Naive thymus-derived CD8-positive, alpha-beta T cell (primary cell): ENCODE measurements at places on chromosomes 1 and 21. TPM values are rescaled to one million over a fixed set of nuclear protein-coding genes. Genes with fewer than 3 reads are reported as not detected.

DNA sequence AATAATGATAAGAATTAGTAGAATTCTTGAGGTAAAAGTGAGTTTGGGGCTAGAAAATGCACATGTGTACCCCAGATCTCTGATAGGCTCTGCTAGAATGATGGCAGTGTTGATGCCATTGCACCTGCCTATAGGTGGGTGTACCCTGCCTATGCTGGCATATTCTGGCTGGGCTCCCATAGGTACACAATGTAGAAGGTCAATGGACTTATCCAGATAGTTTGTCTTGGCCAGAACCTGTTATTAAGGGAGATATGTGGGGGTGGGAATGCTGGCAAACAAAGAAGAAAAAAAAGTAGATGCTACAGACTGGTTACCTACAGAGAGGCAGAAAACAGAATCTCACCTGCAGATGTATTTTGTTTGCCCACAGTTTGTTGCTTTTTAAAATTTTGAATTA is 14.1 kb upstream of the KLHDC8A start:
- no peak for DNase-seq

DNA sequence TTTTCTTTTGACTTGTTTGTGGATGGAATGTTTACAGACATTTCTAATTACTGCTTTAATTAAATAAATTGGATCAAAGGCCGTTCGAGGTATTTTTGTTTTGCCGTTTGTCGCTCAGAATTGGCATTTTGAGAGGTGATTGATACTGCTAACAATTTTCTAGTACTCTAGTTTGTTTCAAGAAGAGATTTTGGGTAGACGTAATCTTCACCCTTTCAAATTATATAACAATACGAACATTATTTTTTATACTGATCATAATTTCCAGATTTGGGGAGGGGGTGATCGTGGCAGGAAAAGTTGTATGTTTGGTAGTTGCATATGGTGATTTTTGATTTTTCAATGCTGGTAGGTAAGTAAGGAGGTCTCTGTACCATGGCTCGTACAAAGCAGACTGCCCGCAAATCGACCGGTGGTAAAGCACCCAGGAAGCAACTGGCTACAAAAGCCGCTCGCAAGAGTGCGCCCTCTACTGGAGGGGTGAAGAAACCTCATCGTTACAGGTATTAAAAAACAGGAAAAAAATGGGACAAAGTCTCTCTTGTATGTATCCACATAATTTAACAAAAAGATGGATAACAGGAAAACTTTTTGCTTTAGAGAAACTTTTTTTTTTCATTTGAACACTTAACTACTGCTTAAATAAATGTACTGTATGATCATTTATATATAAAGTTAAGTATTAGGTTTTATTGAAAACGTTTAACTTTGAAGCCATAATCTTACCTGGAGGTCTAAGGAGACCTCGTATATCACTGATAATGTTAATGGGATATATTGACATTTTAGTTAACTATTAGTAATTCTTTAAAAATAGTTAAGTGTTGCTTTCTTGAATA is 1.7 kb downstream of the H3-3A start:
- DNase-seq: peak; percentile 5

TMEM201 gene
- polyA plus RNA-seq: 2.2 TPM

GRCh38 chr1:154940651-154941194 is 4.2 kb upstream of the PMVK start:
- DNase-seq: no peak

DNA sequence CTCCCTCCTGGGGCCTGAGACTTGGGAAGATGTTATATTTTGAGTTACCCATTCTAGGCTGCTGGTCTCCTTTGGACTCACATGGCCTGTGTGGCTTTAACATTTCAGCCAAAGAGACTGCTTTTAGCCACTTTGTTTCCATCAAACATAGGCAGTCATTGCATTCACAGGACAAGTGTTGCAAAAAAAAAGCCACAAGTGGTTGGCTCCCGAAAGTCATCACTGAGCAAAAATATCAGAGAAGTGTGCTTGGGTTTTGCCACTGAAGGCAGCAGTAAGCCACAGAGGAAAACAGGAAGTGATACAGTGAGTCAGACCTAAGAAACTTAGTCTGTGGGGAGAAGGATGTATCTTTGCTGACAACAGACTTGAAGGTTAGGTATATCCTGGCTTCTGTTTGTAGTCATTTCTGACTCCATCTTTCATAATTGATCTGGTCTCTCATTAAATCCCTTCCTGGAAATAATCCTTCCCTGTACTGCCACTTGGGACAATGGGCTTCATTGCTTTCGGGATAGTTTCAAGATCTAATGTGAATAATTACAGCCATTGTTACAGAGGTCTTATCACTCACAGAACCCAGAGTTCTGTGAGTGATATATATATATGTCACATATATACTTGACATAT is 80.9 kb downstream of the COLGALT2 start:
- DNase-seq: no peak

- no peak for DNase-seq
Measured at GRCh38 chr1:93822730-93823425, 56.1 kb downstream of the DNTTIP2 start.

DNA sequence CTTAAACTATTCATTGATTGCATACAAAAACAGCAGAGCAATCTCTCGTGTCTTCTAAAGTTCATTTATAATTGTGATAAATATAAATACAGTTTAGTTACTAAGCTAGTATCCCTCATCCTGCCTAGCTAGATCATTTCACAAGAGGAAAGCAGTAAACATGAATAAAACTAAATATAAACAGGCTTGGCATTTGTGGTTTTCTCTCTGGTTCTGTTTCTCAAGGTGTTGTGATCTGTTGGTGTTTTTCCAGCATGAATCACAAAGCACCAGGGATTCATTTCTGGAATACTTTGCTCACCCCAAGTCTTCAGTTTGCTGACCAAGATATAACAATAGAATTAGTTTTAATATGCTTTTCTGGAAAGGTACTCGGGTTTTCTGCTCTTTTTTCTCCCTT is 32.7 kb upstream of the GLIS1 start:
- DNase-seq: no peak

DNA sequence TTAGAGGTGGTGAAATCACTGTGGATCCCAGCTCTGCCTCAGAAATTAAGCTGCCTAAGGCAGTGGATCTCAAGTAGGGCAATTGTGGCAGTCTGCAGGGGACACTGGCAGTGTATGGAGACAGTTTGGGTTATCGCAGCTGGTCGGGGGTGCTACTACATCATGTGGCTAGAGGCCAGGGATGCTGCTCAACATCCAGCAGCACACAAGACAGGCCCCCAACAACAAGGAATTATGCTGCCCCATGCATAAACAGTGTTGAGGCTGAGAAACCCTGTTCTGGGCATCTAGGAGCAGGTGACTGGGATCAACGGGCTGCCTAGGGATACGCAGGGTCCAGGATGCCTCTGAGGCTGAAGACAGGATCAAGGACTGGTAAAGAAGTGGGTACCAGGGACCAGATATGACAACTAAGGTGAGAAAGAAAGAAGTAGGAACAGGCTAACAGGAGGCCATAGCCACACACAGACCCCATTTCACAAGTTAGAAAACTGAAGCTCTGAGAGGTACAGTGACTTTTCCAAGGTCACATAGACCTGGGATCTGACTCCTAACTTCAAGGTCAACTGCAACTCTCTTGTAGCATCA is 8.7 kb downstream of the BATF3 start:
- no peak for DNase-seq

- DNase-seq: peak; percentile 96
Measured at GRCh38 chr21:36319767-36320420, at the start of gene MORC3. Gene MORC3 (plus strand): TSS chr21:36320197. CDS start chr21:36320265, 68 bp downstream.

PLEKHG5 gene
- polyA plus RNA-seq: 1.4 TPM

MYBPH gene
- not detected for polyA plus RNA-seq

- no peak for DNase-seq
Measured at GRCh38 chr1:228510803-228511413, 23.7 kb downstream of the RNF187 start.

SIK1 gene
- not detected for polyA plus RNA-seq

MLLT11 gene
- 6.7 TPM for polyA plus RNA-seq

DNA sequence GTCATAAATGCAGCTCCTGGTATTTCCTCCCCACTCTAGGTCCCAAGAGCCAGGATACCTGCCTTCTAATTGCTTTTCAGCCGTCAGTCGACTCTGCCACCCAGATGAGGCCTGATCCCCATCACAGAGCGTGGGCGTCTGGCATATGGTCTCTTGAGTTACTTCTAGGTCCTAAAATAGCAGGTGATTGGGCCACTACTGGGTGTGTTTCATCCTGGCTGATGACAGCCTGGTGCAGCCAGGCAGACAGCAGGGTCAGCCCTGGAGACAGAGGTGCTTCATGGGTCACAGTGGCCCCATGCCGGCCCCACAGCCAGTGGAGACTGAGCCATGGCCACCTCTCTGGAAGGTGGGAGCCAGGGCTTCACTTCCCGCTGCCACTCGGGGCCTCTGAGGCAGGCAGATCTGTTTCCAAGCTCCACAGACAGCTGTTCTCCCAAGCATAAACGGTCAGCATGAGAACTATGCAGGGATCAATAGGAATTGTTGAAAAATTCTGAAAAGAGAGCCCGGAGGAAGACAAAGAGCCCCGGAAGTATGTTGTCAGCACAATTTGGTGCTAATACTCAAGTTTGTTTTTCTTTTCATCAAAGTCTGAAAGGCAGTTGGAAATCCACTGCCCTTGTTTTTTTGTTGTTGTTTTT is 83.0 kb downstream of the MAN1C1 start:
- DNase-seq: peak; percentile 40

DNA sequence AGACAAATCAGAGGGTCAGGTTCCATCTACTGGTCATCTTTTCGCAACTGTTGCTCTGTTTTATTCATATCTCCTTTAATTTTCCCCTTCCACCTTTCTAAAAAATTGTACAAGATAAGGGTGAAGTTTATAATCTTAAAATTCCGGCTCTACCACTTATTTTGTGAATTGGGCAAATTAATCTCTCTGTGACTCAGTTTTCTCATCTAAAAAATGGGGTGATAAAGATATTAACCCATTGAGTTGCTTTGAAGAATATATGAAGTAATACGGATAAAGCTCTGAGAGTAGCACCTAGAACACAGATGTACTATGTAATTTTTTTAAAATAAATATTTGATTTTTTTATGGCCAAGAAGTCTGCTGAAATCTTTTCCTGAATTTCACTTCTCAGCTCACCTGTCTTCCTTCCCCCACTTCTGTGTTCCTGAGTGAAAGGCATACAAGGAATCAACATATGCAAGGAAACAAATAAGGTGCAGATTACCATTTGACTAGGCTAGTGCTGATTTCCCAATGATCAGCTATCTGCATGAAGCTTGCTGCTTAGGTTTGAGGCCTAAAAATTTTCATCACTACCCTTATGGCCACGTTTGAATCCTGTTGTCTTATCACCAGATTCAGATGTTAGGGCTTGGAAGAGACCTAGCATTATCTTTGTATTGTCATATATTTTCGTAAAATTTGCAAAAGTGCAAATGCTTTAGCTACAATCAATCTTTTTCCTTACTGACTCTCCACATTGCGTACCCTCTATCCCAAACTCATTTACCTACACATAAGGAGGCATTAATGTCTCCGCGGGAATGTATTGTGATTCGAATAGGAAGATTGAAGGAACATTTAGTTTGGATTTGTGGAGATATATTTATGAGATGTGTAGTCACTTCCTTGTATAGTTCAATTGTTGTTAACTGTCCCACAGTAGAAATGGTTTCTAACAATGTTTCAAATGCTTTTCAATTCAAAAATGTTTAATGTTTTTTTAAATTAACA is 718.3 kb upstream of the PTBP2 start:
- DNase-seq: no peak

CFHR3 gene
- not detected for polyA plus RNA-seq

TMPRSS3 gene
- polyA plus RNA-seq: 0.89 TPM

TUFT1 gene
- 0.80 TPM for polyA plus RNA-seq

RSPO1 gene
- 0.06 TPM for polyA plus RNA-seq

SLC25A34 gene
- polyA plus RNA-seq: 0.09 TPM

GRCh38 chr1:192402571-192402970 is 85.8 kb downstream of the RGS21 start:
- no peak for DNase-seq
